ENCODE measurements at places on chromosomes 3 and 15.

DNA sequence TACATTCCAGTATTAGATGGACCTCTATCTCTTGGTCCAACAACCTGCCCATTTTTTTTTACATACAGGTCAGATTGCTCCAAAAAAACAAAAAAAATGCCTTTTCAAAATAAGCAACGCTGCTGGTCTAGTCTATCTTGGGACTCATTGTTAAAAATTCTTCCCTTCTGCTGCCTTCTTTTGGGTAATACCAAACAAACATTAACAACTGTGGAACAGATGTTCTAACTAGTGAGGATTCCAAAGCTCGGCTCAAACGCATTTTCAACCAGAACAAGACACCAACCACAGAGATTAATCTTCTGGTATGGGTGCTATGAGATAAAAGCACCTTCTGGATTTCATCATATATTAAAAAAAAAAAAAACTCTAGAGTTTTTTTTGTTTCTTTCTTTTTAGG, 24.7 kb downstream of the ARHGAP31 start:
- no peak for DNase-seq

DNA sequence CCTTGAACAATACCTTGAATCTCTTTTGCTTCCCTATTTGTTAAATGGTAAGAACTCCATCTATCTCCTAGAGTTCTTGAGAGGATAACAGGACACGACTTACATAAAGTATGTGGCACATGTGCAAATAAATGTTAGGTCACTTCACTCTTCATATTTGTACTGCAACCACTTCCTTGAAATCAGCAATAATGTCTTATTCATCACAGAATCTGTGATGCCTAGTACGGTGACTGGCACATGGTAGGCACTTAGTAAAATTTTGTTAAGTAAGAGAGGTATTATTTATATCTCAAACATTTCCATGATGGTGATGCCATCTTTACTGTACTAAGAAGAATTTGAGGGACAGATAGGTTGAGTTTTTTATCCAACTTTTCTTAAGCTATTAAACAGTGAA, 14.3 kb downstream of the CD47 start:
- DNase-seq, result peak; percentile 16

DNA sequence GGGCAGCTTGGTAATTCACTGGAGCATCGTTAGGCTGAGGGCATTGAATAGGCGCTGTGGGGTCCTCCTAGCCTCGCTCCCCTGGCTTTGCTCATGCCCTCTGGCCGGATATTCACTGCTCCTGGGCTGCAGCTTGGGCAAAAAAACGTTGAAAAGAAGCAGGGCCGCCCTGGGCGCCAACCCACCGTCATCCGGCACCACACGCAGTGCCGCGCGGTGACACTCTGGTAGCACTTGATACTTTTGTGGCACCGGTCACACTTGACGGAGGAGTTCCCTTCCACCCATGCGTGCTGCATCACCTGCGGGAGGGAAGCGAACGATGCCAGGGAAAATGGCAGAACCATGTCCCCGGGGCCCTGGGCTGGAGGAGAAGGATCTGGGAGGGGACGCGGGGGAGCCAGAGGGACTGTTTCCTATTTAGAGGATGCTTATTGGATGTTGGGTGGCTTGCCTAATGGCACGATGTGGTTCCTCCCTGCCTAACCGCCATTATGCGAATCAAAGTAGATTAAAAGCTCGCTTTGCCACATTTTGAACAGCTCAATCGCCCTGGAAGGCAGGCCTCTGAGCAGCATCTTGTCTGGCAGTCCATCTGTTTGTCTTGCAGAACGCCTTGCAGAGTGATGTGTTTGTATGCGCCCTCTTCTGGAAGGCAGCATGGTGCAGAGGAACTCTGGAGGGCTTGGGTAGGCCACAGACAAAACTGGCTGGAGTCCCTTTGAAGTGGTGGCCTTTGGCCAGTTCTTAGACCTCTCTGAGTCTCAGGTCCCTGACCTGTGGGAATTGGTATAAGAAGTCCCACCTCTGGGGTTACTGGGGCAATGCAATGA, 93.2 kb downstream of the DGKG start:
- DNase-seq, result peak; percentile 26

GRCh38 chr3:173513123-173513522, 115.6 kb downstream of the NLGN1 start:
- DNase-seq, result no peak

- DNase-seq, result peak; percentile 57
These were observed 60.4 kb downstream of the MB21D2 start for GRCh38 chr3:192857260-192857661.

DNA sequence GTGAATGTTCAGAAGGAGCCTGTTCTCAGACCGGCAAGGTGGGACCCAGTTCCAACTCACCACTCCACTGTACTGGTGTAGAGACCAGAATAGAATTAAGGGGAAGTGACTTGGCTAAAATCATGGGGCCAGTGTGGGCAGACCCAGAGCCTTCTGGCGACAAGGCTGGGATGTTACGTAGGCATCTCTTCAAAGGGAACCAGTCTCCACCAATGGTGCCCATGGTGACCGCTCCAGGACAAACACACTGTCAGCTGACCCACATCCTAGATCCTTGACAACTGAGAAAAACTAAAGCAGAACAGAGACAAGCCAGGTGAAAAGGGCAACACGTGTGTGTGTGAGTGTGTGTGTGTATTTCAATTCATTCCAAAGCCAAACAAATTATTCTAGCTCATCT, 321.7 kb upstream of the FRG2C start:
- no peak for DNase-seq

DNA sequence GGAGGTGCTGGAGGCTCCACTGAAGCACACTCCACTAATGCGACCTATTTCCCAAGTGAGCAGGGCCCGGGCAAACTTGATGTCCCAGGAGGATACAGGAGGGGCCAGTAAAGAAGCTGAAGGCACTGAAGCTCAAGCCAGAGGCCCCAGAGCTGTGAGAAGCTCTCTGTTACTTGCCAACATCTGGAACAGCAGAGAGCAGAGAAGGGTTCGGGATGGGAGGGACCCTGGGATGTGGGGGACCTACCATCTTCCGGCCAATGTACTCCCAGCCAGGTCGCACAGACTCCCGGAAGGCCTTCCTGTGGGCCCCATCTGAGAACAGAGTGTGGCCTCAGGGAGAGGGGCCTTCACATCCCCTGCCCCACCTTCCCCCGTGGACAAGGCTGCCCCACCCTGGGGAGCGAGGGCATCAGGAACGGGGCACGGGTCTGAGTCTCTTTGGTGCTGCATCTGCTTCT, 3.1 kb downstream of the HHATL start:
- no peak for DNase-seq

DNA sequence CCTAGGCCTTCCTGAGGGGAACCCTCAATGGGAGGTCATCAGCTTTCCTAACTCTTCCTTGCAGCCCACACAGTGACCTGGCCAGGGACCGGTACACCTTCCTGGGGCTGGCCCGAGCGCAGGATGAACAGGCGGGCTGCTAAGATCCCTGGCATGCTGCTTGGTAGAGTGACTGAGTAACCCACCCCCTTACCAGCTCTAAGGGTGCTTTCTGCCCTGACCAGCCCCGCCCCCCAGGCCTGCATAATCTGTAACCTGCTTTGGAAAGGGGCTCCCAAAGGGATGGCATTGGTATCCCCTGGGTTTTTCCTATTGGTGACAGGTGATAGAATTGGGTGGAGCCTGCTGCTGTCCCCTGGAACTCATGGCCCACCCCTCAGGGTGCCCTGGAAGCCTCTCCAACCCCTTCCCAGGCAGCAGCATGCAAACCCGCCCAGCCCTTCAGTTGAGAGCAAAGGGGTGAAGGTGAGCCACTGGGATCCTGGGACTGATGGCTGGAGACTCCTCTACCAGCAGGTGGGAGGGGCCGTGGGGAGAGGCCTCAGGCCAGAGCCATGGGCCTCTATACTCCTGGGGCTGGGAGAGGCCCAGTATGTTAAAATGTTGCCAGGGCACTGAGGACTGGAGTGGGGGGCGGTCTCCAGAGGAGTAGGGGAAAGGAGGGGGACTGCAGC, 11.1 kb upstream of the KIF7 start:
- no peak for DNase-seq

- DNase-seq, result no peak
These were observed 7.9 kb downstream of the ITGB5 start for GRCh38 chr3:124879337-124879680.

DNA sequence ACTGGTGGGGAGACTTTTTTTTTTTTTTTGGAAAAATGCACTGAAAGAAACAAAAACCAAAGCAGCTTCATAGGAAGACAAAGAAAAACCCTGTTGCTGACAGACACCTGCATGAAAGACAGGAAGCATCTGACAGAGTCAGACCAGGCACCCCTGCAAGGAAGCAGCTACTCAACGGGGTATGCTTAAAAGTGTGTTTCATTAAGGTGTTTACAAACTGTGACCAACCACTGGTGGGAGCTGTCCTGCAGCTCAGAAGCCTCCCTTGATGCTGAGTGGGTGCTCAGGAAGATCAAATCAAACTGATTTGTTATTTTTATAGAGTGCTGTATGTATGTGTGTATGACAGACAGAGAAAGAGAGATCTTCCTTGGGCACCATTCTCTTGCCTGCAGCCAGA, 34.7 kb upstream of the AGBL1 start:
- DNase-seq, result no peak

- no peak for DNase-seq
These were observed 106.3 kb downstream of the SNRPN start for GRCh38 chr15:25060996-25061620.
